ENCODE measurements at places on chromosomes 1 and 21.
A peak's percentile ranks its signal among the peaks of the same experiment; 100 is the strongest.

- no peak for DNase-seq
These were observed 11.7 kb downstream of the ZC3H12A start for GRCh38 chr1:37485902-37486679.

DNA sequence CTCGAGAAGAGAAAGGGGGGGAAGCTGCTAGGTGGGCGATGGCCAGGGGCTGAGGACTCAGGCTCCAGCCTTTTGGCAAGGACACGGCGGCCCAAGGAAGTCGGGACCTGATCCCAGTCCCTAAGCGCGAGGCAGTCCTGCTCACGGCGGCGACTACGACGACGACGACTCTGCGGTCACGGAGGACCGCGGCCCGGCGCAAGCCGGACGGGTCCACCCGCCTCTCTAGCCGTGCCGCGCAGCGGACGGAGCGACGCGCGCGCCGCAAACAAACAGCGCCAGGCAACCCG is 401 bp downstream of the WNT9A start:
- DNase-seq = no peak

DNA sequence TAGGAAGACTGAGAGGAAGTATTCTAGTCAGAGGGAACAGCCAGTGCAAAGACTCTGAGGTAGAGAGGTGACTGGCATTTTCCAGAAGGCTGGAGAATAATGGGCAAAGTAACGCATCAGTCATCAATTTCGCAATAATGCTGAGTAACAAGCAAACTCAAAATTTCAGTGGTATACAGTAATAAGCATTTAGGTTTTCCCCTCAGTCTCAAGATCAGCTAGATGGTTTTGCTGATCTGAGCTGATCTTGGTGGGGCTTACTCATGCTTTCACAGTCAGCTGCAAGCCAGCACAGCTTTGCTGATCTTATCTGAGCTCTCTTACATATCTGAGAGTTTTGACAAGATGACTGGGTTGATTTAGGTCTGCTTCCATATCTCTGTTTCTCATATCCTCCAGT is 108.7 kb downstream of the TSEN15 start:
- no peak for DNase-seq

GRCh38 chr1:31755850-31756492 is 8.2 kb downstream of the ADGRB2 start:
- DNase-seq = no peak

GRCh38 chr1:154454386-154455120 is 47.5 kb upstream of the TDRD10 start:
- DNase-seq = no peak

DNA sequence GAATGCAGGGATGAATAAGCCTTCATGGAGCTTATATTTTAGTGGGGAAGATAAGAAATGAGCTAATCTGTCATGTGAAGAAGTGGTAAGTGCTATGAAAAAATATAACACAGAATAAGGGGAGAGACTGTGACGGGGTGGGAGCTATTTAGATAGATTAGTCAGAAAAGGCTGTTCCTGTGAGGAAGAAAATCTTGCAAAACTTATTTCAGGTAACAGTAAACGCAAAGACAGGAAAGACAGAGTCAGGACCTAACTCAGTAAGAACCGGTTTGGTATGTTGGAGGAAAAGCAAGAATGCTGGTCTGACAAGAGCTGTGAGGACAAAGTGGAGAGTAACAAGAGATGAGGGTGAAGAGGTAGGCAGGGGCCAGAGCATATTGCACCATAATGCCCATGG is 22.0 kb downstream of the GNAI3 start:
- no peak for DNase-seq

- DNase-seq = no peak
These were observed 111.9 kb upstream of the L1TD1 start for GRCh38 chr1:62082456-62083363.

GRCh38 chr1:16085522-16085921 is 12.1 kb upstream of the FAM131C start:
- DNase-seq = no peak

- DNase-seq = no peak
These were observed 6.2 kb downstream of the TNFRSF18 start for GRCh38 chr1:1199961-1200875.

DNA sequence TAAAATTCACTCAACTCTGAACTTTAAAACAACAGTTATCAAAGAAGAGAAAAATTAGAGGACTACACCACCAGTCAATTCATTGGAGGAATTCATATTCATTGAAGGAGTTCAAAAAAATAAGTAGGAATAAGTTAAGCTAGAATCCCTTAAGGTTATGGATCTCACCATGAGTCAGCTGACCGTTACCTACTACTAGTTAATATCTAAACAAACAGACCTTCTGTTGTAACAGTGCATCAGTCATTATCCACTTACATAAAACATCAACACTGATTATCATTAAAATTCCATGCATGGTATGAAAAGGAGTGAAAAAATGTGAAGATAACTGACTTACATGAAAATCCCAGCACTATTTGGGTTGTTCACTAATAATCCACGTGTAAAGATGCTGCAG is 44.9 kb downstream of the FOXJ3 start:
- DNase-seq = no peak

GRCh38 chr21:39064325-39065012 is 118.8 kb downstream of the PSMG1 start:
- no peak for DNase-seq

DNA sequence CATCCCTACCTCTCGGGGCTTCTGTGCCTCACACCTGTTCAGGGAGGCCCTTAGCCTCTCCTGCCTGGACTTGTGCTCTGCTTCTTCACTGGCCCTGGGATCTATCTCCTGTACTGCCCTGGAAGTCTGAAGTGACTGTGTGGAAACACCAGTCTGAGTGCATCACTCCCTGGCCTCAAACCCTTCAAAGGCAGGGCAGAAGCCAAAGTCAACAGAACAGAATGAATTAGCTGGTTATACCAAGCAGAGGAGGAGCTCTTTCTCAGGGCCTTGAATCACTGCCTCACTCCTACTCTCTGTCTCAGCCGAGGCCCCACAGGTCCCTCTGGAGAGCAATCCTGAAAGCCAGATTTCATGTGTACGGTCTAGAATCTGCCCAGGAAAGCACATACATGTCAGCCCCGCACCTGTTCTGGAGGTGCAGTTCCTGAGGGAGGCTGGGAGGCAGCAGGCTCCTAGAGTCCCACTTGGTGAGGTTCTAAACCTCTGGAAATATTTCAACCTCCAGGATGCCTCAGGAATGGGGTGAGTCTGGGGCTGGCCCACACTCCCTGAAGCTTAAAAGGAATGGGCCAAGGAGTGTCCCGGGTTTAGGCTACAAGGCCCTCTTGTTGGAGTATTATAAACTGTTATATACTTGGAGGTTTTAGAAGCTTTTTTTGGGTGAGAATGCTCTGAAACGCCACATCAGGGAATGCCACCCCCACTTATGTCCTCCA is 98.3 kb downstream of the ABCA4 start:
- no peak for DNase-seq

- no peak for DNase-seq
These were observed at the start of gene PIGR for GRCh38 chr1:206946261-206946660. Gene PIGR, minus strand, starts transcription at chr1:206946466. Its CDS starts 5,935 bp downstream, at chr1:206940531.

- no peak for DNase-seq
These were observed 23.0 kb upstream of the KCNA10 start for GRCh38 chr1:110541906-110542395.

GRCh38 chr1:247330548-247331171 is 1.0 kb downstream of the ZNF496 start:
- no peak for DNase-seq

- DNase-seq = no peak
These were observed 70.1 kb upstream of the GORAB start for GRCh38 chr1:170461762-170462384.

DNA sequence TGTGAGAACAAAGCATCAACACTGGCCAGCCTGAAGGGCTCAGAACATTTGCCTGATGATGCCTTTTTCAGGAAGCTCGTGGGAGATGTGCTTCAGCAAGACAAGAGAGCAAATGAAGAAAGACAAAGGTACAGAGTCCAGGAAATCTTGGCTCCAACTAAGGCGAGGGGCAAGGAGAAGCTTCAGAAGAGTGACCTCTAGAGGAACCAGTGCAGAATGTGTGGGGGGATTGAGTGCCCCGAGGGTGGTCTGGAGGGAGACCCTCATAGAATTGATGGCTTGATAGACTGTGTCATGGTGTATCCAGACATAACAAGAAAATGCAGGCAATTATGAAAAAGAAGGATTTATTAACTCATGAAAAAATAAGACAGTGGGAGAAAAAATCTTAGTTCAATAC is 15.3 kb upstream of the NLRP3 start:
- no peak for DNase-seq

- DNase-seq = no peak
These were observed 5.9 kb downstream of the PDC start for GRCh38 chr1:186454981-186455380.

DNA sequence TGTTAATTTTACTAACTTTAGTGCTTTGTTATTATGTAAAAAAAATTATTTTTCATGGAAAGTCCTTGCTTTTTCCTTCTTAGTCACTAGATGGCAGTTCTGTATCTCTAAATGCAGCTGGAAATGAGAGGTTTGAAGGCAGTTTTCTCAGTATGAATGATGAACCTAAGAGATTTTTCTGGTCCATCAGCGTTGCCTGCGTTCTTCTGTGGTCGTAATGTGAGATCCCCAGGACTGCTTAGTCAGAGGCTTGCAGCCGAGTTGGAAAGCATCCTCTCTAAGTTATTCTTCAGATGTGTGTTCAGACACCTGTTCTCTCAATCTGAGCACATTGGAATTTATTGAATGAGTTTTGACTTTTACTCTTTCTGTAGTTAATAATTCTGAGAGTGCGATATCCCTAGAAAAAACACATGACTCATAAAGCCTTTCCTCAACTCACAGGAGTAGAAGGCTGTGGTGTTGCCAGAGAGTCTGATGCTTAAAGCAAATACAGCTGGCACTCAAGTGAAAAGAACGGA is 99.3 kb downstream of the FMN2 start:
- peak; percentile 26 for DNase-seq

DNA sequence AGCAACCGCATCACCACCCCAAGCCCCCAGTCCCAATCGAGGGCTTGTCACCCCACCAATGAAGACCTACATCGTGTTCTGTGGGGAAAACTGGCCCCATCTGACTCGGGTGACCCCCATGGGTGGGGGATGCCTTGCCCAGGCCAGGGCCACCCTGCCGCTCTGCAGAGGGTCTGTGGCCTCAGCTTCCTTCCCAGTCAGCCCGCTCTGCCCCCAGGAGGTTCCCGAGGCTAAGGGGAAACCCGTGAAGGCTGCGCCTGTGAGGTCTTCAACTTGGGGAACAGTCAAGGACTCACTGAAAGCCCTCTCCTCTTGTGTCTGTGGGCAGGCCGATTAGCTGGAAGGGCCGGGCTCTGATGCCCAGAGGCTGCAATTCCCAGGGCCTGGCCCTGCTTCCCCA is 2.0 kb downstream of the SRARP start:
- DNase-seq = no peak

GRCh38 chr1:87044424-87044823 is 130.0 kb downstream of the HS2ST1 start:
- DNase-seq = no peak

DNA sequence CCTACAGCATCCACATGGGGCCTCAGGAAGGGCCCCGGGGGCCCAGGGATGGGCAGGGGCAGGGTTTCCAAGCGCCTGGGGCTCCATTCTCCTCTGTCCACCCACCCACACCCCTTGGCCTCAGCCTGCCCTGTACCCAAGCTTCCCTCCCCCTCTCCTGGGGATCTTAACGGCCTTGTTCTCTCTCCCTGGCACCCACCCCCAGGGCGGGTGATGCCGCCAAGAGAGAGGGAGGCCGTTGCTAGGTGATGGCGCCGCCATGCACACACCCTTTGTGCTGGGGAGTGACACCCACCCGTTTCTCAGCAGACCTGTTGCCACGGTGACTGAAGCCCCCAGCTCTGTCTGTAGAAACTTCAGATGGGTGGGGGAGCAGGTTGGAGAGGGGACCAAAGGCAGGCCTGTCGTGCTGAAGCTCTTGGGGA is 7.6 kb downstream of the GPR37L1 start:
- DNase-seq = no peak

- DNase-seq = peak; percentile 40
These were observed 7.1 kb upstream of the CLDN19 start for GRCh38 chr1:42747125-42747524.

- DNase-seq = no peak
These were observed 187.5 kb downstream of the PDE4B start for GRCh38 chr1:65980237-65980636.

DNA sequence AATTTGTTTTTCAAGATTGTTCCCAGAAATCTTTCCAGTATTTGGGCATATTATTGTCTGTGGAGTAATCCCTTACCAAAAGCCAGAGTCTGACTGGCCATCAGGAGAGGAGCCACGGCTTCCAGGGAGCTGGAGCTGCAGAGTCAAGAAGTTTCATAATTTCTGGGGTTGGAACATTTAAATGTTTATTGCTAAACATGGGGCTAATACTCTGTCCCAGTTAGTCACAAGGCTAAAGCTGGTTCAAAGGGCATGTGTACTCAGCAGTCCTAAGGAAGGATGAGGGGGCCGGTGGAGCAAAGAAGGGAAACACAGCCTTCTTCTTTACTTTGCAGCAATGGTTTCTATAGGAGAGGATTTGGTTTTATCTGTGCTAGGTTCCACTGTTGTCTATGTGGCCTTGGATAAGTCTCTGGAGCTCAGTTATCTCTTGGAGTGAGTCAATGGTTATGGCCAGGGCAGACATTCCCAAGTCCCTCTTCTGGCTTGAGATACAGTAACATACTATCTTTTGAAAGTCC is 9.5 kb downstream of the DENND2D start:
- no peak for DNase-seq

DNA sequence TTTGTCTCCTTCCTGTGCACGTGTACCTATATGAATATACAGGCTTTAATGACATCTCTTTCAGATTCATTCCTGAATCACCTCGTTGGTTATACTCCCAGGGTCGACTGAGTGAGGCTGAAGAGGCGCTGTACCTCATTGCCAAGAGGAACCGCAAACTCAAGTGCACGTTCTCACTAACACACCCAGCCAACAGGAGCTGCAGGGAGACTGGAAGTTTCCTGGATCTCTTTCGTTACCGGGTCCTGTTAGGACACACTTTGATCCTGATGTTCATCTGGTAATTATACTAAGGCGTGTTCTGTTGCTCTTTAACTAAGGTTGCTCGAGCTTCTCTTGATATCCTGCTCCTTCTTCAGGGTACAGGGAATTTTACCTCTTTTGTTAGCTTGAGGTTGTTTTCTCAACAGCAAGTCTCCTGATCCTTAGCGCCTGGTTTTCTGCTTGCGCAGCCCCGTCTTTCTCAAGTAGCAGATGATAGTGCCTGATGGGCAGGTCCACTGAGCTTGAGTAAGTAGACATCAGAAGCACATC is 55.1 kb downstream of the SLC22A15 start:
- DNase-seq = no peak

DNA sequence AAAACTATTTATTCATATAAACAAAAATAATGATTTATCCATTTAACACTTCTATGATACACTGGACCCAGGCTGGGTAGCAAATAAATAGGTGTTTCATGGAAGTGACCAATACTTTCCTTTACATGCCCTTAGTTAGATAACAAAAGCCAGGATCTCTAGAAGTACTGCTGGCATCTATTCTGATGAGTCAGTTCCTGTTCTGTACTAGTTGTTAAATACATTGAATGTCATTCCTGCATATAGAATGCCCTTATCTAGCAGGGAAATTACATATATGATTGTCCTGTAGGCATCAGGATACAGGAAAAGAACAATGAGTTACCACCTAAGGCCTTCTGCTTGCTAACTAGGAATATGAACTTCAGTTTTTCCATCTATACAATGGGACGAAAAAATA is 130.8 kb downstream of the HFM1 start:
- DNase-seq = no peak

GRCh38 chr1:210633636-210634035 is 304.9 kb downstream of the HHAT start:
- no peak for DNase-seq
